ENCODE measurements at places on chromosomes 6 and 20.

- DNase-seq, result no peak
These were observed 15.1 kb downstream of the DEK start for GRCh38 chr6:18249271-18249670.

DNA sequence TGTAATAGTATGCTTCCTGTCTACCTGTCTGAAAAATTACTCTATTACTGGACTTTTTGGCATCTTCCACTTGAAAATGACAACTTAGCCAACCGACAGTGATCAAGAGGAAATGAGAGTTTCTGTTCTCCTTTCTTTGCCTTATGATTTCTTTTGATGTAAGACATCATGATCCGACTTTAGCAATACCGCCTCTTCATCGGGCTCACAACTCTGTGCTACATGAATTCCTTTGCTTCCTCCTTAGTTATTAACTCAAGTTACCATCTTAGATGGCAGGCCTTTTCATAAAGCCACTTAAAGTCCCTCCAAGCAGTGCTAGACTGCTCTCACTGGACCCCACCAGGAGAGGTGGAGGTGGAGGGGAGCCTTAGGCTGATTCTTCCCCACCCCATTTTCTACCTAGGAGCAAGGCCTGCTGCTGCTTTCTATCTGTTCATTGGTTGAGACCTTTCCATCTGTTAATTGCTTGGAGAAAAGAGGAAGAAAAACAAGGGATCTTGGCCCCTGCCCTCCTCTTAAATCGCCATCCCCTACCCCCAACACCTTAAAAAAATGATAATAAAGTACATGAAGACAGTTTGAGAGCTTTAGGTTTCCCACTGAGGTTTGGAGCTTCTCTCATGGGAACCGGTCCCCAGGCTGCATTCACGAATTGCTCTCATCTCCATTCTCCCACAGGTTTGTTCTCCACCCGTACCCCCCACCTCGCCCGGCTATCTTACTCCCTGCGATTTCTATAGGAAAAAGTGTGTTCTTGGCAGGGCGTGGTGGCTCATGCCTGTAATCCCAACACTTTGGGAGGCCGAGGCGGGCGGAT, 21.6 kb upstream of the MCM3 start:
- peak; percentile 96 for DNase-seq

DNA sequence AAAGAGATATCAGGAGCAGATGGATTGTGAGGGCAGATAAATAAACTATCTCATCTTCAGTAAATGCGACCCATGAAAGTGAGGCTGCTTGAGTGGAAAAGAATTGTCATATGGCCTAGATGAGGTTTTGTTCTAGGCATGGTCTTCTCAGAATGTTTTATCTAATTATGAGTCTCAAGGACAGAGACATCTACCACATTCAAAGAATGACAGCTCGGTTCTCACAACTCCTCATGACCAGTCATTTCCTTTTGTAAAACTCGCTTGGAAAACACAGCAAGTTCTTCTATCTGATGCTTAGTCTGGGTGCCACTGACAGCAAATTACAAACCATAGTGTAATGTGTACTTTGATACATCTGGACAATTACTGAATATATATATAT, 140.5 kb downstream of the CCDC170 start:
- DNase-seq, result no peak

DNA sequence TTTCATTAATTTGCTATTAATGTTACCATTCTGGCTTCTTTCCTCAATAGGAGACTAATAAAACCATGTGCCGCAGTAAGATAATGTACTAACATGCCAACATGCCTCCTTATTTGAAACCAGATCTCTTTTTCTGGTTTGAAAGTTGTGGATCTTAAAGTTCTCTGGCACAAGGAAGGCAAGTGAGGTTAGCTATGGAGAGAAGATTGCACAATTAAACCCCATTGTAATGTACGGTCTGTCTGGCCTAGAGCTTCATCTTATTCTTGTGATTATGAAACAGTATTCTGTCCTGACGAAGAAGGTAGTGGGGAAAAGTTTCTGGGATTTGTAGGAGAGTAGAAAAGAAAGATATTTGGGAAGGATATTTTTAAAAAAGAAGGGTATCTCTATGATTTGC, 68.4 kb downstream of the EYA4 start:
- DNase-seq, result no peak

- no peak for DNase-seq
These were observed 39.1 kb downstream of the EPB41L2 start for GRCh38 chr6:131023834-131024504.

DNA sequence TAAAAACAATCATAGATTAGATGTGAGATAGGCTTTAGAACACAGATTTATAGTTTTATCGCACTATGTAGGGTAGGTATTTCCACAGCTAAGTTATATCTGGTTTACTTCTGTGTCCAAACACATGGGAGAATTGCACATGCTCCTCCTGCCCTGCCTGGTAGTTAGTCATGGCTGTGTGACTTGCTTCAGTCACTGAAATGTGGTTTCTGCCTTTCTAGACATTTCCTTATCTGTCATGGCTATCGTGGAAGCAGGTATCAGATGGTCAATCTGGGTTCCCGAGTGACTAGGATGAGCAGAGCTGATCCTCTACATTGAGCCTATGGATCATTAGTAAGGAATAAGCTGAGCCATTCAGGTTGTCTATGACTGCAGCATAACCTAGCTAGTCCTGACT, 117.8 kb upstream of the GMDS start:
- DNase-seq, result peak; percentile 43

DNA sequence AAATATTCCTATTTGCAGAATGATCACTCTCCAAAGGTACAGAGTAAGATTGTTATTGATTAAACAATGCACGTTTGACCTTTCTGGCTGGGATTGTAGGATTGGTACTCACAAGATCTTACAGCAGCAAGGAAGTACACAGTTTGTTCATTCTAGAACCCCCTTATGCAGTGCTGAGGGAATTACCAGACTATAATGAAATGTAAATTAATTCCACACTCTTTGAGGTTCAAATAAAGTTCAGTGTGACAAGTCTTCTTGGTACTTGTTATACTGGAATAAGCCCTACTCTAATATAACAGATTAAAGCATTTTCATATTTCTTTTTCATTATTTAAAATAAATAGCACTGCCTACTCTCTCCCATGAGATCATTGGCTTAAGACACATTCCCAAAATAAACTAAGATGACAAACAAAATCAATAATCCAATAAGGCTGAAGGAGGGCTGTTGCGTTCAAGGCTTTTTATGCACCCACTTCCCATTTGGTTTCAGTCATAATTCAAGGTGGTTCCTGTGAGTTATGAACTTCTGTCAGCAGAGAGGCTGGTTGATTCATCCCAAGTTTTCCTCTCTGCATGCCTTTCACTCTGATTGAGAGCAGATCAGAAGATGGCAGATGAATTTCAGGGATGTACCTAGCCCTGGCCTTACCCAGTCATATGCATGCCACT, 881.5 kb downstream of the C6orf118 start:
- DNase-seq, result no peak

GRCh38 chr6:135465903-135466302, 31.6 kb downstream of the AHI1 start:
- no peak for DNase-seq

GRCh38 chr6:158557927-158558326, 2.0 kb upstream of the TMEM181 start:
- no peak for DNase-seq

- DNase-seq, result no peak
These were observed 831.0 kb downstream of the C6orf118 start for GRCh38 chr6:164478426-164478825.

GRCh38 chr6:16837217-16837972, 76.1 kb upstream of the ATXN1 start:
- no peak for DNase-seq

DNA sequence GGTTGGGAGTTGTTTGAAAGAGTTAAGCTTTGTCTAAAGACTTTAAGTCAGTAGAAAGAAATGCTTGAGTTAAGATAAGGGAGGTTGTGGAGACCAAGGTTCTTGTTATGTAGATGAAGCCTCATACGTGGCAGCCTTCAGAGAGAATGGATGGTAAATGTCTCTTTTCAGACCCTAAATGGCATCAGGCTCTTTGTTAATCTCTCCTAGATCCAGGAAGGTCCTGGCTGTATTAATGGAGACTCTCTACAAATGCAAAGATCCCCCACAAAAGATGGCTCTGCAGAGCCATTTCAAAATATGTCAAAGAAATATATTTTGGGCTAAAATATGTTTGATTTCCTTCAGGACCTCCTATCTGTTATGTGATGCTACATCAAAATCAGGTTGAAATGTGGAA, 161.6 kb downstream of the ADAT2 start:
- DNase-seq, result no peak
